ENCODE measurements at places on chromosomes 11 and 22.
A peak's percentile ranks its signal among the peaks of the same experiment; 100 is the strongest.

DNA sequence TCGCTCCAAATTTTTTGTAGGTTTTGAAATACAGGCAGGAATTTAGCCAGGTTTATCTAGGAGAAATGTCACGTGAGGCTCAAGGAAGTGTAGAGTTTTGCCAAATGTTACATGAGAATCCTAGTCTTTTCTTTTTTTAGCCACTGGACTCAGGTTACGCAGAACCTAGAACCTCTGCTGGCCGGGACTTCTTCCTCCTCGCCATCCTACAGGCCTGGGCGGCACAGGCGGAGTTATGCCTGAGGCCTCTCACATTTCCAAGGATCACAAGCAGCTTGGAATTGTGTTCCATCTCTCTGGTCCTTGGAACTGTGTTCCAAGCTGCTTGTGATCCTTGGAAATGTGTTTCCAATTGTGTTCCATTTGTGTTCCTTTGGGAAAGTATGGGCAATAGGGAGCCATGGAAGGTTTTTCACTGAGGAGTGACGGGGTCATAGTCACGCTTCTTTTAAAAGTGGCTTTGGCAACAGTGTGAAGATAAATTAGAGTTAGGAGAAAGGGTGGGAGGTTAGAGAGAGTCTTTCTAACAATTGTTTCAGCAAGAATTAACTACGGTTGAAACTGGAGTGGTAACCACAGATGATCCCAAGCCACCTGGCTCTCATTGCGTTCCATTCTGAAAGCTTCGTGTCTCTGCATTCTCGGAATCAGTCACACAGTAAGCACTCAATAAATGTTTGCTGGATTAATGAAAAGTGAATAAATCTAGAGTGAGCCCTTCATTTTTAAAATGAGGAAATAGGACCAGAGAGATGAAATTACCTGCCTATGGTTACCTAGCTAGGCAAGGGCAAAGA is 12.5 kb upstream of the POU2AF1 start:
- DNase-seq, result no peak

GRCh38 chr11:40294349-40294735 is 1165.1 kb downstream of the LRRC4C start:
- DNase-seq, result no peak

- DNase-seq, result no peak
These were observed 164.4 kb upstream of the ZBED5 start for GRCh38 chr11:11022125-11022730.

DNA sequence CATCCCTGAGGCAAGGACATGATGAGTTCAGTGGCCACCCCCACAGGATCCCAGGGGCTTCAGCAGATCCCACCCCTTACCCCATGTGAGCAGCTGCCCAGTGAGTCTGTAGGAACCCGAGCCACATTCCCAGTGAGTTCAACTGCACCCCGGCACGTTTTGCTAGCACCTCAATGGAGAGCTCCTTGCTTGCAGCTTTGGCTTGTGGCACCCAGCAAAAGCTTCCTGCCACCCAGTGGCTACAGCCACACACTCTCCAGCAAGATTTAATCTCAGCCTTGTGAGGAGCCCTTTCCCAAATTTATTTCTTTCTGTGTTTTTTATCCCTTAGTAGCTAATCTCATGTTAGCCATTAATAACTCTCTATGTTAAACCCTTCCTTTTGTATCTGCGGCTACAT is 4.0 kb downstream of the SAA1 start:
- no peak for DNase-seq

GRCh38 chr11:130780437-130780836 is 135.8 kb downstream of the SNX19 start:
- DNase-seq, result no peak

GRCh38 chr11:62142921-62143320 is 19.1 kb downstream of the INCENP start:
- DNase-seq, result no peak

DNA sequence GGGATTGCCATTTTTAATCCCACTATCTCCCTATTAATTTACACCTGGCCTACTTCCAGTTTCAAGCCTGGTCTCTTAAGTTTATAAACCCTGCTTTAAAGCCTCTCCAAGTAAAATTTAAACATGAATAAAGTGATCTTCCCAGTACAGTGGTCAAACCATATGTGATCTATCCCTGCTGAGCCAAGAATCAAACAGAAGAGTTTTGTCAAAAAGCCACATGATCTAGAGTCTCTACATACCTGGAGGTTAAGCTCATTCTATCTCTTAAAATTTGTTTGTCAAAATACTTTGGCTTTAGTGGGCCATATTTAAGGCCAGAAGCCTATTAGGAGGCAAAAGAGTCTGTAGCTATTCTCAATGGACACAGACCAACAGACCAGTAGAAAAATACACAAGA is 42.9 kb upstream of the DDI1 start:
- DNase-seq, result no peak

GRCh38 chr22:38881997-38882879 is 10.2 kb upstream of the CBX6 start:
- no peak for DNase-seq

GRCh38 chr11:6258141-6258540 is 1.5 kb upstream of the CCKBR start:
- no peak for DNase-seq

DNA sequence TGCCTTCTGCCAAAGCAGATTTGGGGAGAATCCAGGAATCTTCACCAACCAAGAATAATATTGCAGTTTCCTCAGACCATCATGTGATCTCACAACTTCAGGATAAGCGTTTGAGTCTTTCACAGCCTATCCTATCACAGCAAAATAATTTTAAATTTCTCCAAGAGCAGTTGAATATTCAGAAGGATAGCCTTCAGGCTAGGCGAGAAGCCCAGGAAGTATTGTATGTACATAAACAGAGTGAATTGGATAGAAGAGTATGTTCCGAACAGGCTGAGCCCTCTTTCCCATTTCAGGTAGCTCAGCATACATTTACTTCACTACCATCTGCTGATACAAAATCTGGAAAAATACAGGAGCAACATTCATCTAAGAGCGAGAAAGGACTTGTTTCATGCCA is 36.1 kb downstream of the CEP295 start:
- no peak for DNase-seq

GRCh38 chr11:8015753-8016239 is 28.7 kb downstream of the EIF3F start:
- no peak for DNase-seq

- no peak for DNase-seq
These were observed 42.9 kb downstream of the MICAL3 start for GRCh38 chr22:17981497-17981896.

GRCh38 chr11:47234669-47235100 is 13.9 kb downstream of the ACP2 start:
- DNase-seq, result peak; percentile 32

DNA sequence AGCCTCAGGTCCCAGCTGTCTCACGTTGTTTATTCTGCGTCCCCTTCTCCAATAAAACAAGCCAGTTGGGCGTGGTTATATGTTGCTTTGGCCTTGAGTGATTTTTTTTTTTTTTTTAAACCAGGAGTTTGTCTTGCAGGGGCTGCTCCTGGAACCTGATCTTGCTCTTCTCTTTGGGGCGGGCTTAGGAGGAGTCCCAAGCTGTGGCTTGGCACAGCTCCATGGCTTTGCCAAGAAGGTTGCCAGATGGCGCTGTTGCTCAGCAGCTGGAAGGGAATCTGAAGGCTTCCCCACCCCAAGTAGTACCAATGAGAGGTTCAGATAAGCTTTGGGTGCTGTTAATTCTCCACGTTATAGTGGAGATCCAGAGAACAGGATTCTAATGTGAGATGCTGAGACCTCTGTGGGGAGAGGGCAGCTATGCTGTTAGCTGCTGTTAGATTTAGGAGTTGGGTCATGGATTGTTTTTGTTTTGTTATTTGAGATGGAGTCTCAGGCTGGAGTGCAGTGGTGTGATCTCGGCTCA is 2.0 kb upstream of the FERMT3 start:
- DNase-seq, result peak; percentile 59

GRCh38 chr11:96264364-96264763 is 78.6 kb downstream of the MAML2 start:
- no peak for DNase-seq

GRCh38 chr11:19294444-19294843 is 53.7 kb upstream of the E2F8 start:
- no peak for DNase-seq

DNA sequence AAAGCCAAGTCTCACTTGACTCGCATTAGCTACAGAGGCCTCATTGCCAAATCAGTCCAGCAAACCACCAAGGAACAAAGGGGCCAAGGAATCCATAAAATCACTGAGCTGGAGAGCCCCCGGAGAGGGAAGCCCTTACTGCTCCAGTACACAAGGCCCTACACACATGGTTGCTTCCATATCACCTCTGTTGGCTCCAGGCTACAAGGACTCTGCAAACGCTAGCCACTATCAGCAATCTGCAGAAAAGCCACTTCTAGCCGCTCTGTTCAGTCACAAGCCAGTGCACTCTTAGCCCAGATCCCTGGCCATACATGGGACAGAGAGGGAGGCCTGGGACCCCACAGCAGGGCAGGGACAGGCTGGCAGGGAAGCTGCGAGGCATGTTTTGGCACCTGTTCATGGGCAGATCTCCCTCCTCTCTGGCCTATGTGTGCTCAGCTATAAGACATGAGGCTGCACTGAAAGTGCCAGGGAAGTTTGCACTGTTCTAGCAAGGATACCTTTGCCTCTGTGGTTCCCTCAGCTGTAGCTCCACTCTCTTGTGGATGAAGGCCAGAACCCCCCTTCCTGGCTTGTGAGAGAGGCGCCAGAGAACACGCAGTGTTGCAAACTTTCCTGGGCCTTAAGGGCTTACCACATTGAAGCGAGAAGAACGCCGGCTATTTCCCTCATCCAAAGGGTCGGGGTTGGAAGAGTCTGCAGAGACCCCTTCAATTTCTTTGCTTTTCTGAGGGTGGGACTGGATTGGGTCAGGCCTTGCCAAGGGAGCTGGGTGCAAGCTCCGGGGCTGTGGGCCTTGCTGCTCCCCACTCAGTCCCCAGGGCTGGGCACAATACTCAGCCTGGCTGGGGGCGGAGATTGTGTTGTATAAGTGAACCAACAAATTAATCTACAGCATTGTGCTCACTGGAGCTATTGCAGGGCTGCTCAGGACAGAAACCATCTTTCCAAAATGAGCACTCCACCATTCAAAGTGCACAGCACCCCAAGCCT is 108.7 kb upstream of the PITPNB start:
- DNase-seq, result no peak

DNA sequence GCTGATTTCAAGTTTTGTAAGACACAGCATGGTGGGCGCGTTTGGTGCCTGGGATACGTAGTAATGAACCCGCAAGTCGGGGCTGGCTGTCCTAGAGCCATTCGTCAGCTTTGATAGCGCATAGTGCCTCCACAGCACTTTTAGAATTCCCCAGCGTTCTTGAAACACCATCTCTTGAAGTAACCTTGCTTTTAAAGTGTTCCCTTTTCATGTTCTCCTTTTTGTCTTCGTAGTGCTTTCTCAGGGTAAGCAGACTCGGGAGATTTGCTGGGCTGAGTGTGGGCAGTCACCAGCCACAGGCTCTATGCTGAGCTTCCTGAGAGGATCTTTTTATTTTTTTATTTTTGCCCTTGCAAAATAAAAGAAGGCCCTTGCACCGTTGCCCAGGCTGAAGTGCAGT is 39.6 kb upstream of the CTTN start:
- no peak for DNase-seq

GRCh38 chr11:104339380-104339831 is 175.5 kb upstream of the PDGFD start:
- DNase-seq, result no peak

DNA sequence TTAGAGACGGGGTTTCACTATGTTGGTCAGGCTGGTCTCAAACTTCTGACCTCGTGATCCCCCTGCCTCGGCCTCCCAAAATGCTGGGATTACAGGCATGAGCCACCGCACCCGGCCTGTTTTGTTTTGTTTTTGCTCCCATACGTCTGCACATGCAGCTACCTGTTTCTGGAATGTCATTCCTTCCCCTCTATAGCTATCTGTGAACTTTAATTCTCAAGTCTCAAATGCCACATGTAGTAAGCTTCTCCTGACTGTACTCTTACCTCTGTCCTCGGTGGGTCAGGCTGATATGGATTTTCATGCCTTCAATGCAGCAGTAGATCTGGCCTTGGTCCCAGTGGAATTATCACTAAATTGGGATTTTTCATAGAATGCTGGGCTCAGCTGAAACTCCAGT is 12.4 kb upstream of the SWAP70 start:
- DNase-seq, result no peak

DNA sequence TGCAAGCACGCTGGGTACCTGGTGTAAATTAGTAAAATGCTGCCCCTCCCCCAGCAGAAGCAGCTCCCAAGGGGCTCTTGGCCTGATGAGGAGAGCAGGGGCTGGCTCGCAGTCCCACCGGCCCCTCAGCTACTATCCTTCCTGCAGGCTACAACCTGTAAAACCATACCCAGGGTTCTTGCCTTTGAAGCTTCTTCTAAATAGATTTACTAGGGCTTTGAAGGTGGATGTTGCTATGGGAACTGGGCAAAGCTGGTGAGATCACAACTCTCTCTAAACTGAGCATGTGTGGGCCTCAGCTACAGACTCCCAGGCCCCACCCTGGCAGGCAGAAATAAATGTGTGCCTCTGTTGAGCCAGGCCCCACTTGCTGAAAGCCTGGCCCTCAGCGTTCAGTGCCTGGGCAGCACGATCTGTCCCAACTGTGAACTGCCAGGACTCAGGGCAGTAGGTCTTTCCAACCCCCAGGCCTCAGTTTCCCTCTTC is 18.5 kb downstream of the CD5 start:
- DNase-seq, result no peak

GRCh38 chr11:58504232-58504631 is 3.7 kb downstream of the OR5B21 start:
- no peak for DNase-seq

- no peak for DNase-seq
These were observed 868.5 kb downstream of the TBC1D22A start for GRCh38 chr22:47630741-47631534.

GRCh38 chr11:75246006-75246670 is 5.6 kb downstream of the TPBGL start:
- no peak for DNase-seq

- DNase-seq, result no peak
These were observed 118.7 kb downstream of the C11orf58 start for GRCh38 chr11:16857186-16857585.

DNA sequence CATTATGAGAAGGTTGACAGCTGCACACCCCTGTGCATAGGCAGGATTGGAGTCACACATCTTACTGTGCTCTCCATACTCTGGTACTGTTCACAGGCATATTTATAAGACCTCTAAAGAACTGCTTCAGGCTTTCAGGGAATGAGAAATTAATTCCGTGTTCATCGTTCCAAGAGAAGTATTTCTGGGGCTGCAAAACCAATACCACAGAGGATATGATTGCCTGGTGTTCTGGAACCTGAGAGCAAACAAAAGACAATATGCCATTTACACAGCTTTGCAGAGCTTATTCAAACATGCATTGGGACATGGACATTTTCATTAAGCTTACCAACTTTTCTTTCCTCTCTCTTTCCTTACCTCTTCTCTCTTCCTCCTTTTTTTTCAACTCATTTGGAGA is 388.7 kb downstream of the NTM start:
- no peak for DNase-seq

Measured in stimulated activated CD4-positive, alpha-beta T cell treated with anti-CD3 and anti-CD28 coated beads, Interleukin-1b, Interleukin-23, amount 100 ng/mL, for 24 hours (primary cell).